Activated B cell treated with CpG ODN at 0.5 μM for 24 hours (primary cell): ENCODE measurements at places on chromosomes 5 and 9. TPM values are rescaled to one million over a fixed set of nuclear protein-coding genes. Genes with fewer than 3 reads are reported as not detected.

The PCDHGA6 gene
- total RNA-seq = 1.8 and 2.3 TPM in 2 replicates

The DOK3 gene
- 82.5 and 88.5 TPM in 2 replicates for total RNA-seq

The TAF11L5 gene
- not detected in 2 replicates for total RNA-seq

The LRRC26 gene
- total RNA-seq = 0.31 TPM in 1 of 2 replicates, not detected in the other

The LRRTM2 gene
- total RNA-seq = 0.07 and 0.29 TPM in 2 replicates

The AFAP1L1 gene
- total RNA-seq = 0.44 TPM in 1 of 2 replicates, not detected in the other

The ELOVL7 gene
- total RNA-seq = 0.32 and 0.69 TPM in 2 replicates

The CTXN3 gene
- total RNA-seq = not detected in 2 replicates

The GZMA gene
- total RNA-seq = not detected in 2 replicates

The SLC34A3 gene
- not detected in 2 replicates for total RNA-seq

The MOB3B gene
- 7.3 and 10.0 TPM in 2 replicates for total RNA-seq

The CFAP77 gene
- not detected in 2 replicates for total RNA-seq

The CDH9 gene
- not detected in 2 replicates for total RNA-seq

The WDR31 gene
- 0.73 and 1.6 TPM in 2 replicates for total RNA-seq
